Activated T-helper 1 cell treated with anti-CD3 and anti-CD28 coated beads, Interleukin-2, amount 50 U/mL, for 16 hours (primary cell): ENCODE measurements at places on chromosomes 5 and 9.

DNA sequence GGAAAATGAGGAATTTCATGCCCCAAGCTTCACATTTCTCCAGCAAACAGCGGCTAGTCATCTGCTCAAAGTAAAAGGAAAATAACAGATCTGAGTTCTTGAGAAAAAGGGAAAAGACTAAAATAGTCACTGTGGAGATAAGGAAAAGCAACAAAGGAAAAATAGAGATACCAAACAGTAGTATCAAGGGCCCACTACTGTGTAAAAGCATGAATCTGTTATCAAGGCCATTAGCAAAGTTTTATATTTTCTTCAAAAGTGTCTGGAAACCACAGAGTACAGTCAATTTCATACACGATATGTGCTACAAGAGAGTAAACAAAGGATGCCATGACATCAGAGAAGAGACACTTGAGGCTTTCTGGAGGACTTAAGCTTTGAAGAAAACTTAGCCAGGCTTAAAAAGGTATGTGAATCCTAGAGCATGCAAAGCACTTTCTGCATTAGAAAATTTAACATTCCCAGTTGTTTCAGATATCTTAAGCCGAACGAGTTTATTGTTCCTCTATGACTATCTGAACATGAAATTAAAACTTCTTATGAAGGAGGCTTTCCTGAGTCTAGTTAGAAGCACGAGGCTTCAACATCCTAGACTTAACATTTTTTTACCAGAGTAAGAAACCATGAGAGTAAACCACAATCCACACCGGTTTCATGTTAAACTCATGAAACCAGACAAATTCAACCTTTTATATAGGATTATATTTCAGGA, 1.2 kb downstream of the TTC33 start:
- no peak for DNase-seq

- no peak for DNase-seq
Measured at GRCh38 chr5:3382782-3383181, 212.8 kb upstream of the IRX1 start.

- DNase-seq, result no peak
Measured at GRCh38 chr9:131483319-131484050, 19.2 kb upstream of the POMT1 start.

- no peak for DNase-seq
Measured at GRCh38 chr9:108756746-108757490, 98.9 kb downstream of the ACTL7B start.

GRCh38 chr5:146622391-146622790, 106.4 kb upstream of the GPR151 start:
- no peak for DNase-seq

DNA sequence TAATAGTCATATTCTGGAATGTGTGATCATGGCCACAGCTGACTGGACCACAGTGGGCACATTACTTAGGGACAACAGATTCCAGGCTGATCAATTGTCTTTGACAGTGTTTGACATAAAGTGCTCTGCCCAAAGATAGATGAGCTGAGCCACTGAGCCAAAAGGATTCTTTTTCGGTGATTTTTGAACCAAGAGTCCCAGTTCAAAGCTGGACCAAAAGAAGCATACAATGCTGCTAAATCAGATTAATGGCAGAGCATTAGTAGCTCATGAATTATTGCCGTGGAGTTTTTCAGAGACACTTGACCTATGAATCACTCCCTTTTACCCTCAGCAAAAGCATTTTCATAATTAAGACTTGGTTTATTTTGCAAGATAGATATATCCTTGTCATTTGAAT, 160.6 kb downstream of the IZUMO3 start:
- DNase-seq, result no peak

DNA sequence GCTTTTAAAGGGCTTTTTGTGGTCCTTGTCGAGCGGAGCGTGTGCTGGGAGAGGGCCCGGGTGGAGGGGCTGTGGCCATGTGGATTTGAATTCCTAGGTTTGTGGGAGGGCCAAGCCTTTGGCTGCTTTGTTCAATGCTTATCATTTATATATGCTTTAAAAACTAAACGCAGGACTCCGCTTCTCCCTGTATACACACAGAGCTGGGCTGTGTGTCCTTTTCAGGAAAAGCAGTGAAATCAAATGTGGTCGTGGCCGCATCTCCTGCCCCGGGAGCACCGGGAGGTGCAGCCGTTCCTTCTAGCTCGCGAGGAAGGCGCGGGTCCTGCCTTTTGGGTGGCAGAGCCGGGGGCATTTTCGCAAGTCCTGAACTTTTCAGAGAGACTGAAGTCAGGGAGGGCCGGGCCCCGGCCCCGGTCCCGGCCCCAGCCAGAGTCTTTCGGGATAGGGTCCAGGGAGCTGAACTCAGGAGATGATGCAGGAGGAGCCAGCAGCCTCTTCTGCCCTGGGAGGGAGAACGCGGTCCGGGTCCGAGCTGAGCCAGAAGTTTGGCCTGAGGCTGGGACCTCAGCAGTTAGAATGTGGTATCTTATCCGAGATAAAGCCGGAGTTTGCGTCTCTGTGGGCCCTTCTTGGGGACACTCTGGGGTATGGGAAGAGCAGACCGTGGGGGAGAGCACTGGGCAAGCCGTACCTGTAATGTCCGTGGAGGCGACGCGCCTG, 158.8 kb downstream of the C9orf152 start:
- DNase-seq, result peak; percentile 8

GRCh38 chr5:129631961-129632360, 115.9 kb upstream of the MINAR2 start:
- no peak for DNase-seq

DNA sequence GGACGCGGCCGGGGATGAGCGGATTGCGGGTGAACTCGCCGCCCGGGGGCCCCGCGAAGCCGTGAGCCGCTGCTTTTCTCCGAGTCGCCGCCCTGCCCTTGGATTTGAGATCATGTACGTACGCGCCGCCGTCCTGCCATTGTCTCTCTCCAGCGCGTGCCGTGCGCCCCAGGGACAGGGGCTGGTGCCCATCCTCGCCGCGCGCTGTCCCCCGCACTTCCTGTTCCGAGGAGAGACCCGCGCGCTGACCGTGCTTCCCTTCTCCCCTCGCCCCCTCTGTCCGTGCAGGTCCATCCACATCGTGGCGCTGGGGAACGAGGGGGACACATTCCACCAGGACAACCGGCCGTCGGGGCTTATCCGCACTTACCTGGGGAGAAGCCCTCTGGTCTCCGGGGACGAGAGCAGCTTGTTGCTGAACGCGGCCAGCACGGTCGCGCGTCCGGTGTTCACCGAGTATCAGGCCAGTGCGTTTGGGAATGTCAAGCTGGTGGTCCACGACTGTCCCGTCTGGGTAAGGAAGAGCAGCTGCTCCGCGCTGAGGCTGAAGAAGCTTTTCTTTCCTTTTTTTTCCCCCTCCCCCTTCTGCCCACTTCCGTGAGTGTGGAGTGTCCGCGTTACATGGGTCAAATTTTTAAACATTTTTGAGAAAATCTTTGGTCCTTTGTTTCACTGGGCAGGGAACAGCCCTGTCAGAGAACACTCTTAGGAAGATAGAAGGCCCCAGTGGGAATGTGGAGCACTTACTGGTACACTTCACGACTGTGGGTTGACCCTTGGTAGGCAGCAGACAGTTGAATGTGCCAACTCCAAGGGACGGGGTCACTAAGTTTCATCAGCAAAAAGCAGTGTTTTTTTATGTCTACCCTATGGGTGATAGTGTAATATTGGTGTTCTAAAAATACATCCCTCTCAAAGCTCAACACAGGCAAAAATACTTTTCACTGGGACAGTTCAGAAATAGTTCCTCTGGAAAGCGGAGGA, 727 bp downstream of the RHOBTB3 start:
- DNase-seq, result no peak

DNA sequence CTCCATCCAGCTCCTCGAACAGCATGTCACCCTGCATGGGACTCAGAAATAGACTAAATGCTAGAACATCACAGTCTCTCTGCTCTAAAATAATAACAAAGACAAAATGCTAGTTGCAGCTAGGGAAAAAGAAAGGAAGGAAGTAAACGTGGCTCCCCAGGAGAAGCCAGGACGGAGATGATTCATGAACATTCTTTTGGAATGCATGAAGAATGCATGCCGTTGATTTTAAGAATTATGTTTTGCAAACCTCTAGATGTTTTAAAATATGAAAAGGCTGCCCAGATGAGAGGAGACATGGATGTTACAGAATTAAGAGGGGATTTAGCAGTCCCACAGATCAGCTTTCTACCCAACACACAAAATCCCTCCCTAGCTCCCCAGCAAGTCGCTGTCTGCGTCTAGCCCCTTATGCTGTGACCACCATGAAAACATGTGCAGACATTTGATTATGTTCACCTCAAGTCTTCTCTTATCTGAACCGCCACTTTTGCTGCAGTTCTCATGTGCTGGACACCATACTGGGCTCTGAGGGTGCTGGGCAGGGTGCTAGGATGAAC, 139.4 kb upstream of the LMX1B start:
- DNase-seq, result no peak

DNA sequence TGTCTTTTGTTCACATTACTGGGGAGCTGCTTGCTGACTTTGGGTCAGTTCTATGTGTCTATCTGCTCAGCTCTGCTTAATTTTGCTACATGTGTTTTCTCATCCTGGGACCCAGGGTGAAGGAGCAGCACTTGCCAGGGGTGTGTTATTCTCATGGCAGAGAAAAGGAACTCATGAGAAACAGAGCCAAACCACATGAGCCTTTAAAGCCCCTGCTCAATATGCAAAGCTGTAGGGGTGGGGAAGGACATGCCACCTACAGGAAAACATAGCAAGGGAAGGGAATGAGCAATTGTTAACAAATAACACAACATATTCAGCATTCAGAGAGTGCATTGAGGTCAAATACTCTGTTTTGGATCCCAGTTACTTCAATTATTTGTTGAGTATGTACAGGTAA, 290.9 kb downstream of the CDK5RAP2 start:
- no peak for DNase-seq
